ENCODE measurements at places on chromosomes 5 and 9.

DNA sequence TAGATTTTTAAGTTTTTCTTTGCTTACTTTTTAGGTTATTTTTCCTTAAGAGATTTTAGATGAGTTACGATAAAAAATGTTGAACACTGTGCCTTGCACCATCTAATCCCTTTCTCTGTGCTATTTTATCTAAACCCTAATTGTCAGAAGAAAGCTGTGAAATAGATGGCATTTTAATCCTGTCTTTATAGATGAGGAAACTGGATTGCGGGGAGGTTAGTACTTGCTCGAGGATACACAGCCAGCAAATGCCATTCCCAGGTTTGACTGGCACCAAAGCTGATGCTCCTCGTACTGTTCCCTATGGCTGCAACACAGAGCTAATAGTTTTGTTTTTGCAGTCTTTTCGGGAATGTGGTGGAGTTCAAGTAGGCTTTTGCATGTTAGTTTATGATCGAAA lies 82.7 kb downstream of the ZSWIM6 start:
- DNase-seq: no peak

- DNase-seq: no peak
Observed at GRCh38 chr5:33925278-33925677, 10.9 kb upstream of the RXFP3 start.

DNA sequence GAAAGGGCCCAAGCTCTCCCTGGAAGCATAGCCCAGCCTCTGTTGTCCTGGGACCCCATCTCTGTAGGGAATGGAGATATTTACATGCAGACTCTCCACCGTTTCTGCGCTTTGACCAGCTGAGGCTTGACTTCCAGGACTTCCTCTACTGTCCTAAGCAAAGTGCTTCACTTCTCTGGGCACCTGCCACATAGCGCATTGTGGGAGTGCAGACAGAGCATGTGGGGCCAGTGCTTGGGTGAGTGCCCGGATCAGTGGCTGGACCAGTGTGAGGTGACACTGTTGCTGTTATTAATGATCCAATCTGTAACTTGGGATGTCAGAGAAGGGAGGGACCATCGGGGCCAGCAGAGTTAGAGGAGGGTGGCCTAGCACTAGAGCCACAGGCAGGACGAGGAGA lies 10.5 kb downstream of the CXCL14 start:
- DNase-seq: no peak

DNA sequence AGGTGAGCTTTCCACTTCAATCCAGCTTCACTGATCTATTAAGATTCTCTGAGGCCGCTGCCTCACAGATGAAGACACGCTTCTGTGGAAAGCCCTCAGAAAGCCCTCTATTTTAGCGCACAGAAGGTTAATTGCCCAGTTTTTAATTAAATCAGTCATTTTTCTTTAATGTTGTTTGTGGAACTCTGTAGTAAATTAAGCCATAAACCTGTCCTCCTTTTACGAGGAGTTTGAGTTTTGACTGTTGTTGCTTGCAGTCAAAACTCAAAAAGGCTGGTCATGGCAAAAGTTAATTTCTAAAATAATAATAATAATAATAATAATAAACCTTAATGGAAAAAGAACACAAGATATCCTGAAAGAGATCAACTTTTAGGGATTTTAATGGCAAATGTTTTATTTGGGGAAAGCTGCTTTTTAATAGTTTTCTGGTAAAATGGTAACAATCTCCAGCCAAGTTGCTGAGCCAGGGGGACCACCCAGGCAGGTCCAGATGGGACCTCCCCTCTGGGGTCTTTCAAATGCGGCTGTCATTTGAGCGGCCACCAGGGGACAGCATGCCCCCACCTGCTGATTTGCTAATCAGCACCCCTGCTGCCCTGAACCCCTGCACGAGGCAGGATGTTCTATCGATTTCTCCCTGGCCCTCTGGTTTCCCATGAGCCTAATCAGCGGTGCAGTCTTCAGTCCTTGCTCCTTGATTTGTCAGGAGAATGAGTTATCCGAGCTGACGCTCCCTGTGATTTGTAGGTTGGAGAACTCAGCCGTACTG lies 247.2 kb downstream of the FSTL4 start:
- no peak for DNase-seq

DNA sequence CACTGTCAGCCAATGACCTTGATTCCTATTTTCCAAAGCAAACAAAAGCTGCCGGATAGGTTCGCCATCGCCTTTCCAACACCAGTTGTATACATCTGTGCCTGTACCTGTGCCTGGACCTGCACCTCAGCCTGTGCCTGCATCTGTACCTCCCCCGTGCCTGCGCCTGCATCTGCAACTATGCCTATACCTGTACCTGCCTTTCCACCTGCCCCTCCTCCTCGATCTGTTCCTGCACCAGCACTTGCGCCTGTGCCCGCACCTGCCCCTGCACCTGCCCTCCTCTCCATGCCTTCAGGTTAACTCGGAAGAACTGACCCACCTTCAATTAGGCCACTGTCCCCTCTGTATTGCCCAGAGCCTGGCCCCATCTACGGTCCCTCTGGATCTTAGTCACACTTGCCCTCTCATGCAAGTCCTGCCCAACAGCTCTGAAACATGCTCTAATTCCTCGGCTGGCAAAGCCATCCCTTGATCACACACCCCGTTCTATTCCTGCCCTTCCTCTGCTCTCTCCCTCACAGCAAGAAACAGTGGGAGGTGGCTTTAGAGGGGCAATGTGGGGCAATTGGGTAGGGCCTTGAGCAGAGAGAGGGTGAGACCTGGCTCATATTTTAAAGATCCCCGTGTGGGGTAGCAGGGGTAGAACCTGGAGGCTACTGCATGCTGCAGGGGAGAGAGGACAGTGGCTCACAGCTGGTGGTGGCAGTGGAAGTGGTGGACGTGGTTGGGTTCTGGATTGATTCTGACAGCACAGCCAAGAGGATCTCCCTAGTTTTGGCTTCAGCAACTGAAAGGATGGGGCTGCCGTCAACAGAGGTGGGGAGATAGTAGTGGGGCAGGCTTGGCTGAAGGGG lies 59.6 kb upstream of the PHYKPL start:
- DNase-seq: no peak

GRCh38 chr5:154570572-154571324 lies 92.7 kb upstream of the HAND1 start:
- no peak for DNase-seq

- DNase-seq: no peak
Observed at GRCh38 chr9:136944212-136944518, 373 bp downstream of the FBXW5 start.

- DNase-seq: no peak
Observed at GRCh38 chr5:140628711-140629110, 4.3 kb downstream of the CD14 start.

DNA sequence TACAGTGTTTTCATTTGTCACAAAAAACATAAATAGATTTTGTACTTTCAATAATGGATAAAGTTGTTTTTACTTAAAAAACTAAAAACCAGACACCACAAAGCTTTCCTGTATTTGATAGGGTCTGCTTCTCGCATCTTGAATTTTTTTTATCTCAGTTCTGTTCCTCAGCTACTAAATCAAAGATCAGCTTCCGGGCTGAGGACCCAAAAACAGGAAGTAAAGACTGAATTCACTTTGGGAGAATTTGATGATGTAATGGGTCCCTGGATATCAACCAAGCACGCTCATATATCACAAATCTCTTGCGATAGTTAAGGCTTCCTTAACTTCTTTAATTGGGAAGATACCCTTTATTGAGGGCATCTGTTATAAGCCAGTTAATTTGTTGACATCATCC lies 24.1 kb downstream of the ITK start:
- DNase-seq: no peak

DNA sequence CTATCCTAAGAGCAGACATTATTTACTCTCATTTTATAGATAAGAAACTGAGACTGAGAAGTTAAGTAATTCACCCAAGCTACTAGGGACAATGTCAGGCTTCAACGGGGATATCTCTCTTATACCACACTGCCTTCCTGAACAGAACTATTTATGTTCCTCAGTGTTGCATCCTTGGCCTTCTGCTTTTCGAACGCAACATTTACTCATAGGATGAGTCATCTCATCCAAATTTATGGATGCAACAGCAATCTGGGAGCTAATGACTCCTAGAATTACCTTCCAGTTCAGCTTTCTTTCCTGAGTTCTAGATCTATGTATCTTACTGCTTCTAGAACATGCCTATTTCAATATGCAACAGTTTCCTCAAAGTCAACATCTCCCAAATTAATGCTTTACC lies 103.6 kb upstream of the PAM start:
- DNase-seq: no peak

GRCh38 chr5:133147815-133148567 lies 96.2 kb downstream of the HSPA4 start:
- DNase-seq: no peak

- no peak for DNase-seq
Observed at GRCh38 chr5:168770036-168770498, 190.9 kb upstream of the PANK3 start.

DNA sequence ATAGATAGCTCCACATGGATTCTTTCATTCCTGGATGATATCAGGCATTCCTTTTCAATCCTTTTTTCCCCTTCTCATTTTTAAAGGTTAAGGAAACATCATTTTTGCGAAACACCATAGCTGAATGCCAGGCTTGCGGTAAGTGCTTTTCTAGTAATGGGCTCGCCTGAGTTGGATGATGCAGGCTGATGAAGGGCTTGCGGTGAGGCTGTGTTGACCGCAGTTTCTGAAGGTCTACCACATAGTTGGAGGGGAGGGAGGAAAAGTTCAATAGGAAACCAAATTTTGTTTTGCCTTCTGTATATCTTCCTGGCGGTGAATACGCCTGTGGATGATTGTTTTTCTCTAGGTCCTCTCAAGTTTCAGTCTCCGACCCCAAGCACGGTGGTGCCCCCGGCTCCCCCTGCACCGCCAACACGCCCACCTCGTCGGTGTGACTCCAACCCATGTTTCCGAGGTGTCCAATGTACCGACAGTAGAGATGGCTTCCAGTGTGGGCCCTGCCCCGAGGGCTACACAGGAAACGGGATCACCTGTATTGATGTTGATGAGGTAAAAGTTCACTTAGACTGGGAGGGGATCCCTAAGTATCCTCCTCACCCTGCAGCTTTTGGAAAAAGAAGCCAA lies 24.3 kb downstream of the THBS4 start:
- no peak for DNase-seq

DNA sequence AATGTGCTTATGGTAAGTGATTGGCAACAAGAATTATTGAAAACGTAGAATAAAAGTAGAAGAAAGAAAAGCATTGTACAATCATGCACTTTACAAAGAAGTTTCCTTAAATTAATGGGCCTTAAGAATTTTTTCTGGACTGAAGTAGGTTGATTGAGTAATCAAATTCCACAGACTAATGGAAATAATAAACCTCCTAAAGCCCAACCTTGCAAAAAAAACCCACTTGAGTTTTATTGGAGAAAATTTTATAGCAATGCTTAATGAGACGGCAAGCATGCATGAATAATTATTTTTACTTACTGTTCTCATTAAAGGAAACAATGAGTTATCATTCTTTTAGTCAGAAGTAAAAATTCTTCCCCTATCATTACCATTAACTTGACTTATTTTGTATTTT lies 676.1 kb upstream of the C9orf72 start:
- no peak for DNase-seq

DNA sequence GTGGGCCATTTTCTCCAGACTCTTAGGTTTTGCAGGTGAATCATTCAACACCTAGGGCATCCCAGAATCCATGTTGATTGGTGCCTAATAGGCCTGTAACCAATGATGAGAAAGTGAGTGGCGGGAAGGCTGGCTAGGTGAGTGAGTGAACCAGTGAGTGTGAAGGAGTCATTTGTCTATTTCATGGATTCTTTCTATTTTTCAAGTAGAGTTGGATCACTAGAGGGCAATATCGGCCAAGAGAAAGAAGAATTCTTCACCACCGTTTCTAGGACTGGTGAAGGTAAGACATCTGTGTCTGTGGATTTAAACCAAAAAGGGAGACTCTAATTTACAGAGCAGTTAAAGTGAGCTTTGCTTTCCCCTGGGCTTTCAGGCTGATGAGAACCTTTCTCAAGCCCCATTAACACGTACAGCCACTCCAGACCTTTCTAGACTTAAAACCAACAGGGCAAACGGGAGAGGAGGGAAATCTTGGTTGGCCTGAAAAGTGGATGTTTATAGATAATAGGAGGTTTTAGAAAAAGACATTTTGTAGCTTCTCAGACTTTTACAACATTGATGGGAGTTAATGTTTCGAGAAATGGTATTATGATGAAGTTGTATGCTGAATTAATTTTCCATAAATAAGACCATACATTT lies 114.3 kb upstream of the IL12B start:
- DNase-seq: no peak

- DNase-seq: no peak
Observed at GRCh38 chr5:106314221-106314824, 1356.4 kb downstream of the EFNA5 start.

DNA sequence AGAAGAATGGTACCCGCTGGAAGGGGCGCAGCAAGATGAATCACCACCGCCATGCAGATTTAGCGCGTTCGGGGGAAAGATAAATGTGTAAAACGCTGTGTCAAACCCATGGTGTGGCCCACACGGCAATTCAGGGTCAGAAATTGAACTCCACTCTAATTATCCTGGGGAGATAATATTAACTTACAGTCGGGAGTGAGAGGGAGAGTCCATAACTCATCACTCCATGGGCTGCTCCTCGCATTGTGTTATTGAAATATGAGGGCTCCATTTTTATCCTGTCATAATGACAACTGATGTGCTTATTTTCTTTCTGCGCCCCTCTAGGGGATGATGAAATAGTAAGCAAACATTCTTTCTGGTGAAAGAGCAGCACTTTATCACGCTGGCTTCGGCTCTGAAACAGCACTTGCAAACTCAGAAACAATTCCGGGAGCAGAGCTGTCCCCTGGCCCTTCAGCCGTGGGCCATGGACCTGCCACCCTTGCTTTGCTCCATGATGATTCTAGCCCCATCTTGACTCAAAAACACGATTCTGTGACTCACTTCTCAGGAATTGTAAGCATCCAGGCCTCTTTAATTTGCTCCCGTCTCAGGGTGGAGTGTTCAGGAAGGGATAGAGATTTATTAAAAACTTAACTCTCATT lies 431.6 kb downstream of the IRX1 start:
- DNase-seq: no peak

- DNase-seq: no peak
Observed at GRCh38 chr9:81890104-81890503, 38.1 kb upstream of the SPATA31D4 start.

DNA sequence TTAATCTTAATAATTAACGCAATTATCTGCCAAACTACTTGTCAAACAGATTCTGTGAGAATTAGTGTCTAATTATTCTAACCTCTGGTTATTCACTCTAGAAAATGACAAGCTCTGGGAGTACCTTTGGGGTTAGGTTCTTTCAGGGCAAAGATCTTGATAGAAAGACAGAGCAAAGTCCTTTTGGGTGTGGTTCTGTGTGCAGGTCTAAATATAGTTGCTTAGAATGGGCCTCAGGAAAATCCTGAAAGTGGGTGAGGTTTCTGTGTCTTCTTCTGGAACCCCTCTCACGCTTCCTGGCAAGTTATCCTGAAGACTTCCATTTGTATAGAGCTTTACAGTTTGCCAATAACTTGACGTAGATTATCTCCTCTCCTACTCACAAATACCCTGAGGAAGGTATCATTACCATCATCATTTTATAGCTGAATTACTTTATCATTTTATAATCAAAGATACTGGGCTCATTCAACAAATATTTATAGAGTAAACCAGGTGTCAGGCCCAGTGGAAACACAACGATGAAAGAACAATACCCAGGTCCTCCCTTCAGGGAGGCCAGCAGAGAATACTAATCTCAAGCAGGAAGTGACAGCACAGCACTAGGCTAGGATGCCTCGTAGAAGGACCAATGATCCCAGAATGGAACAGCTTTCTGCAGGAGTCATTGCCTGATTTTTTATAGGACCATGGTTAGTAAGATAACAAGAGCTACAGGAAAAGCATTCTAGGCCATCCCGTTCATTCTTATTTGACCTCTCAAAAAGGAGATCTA lies 27.6 kb upstream of the LHFPL2 start:
- DNase-seq: no peak

All from central memory CD8-positive, alpha-beta T cell (primary cell).